ENCODE measurements at places on chromosomes 2 and 18. TPM values are rescaled to one million over a fixed set of nuclear protein-coding genes. Genes with fewer than 3 reads are reported as not detected.

Gene ACADL
- total RNA-seq: not detected

Gene FBXO41
- 9.8 TPM for total RNA-seq

Gene COL4A3
- total RNA-seq: 0.03 TPM

Gene STK36
- total RNA-seq: 27.3 TPM

Gene ANKRD36
- 70.9 TPM for total RNA-seq

Gene GREB1
- 1.1 TPM for total RNA-seq

Gene TXNDC2
- total RNA-seq: not detected

Gene CD207
- total RNA-seq: not detected

Gene VIT
- not detected for total RNA-seq

DNA sequence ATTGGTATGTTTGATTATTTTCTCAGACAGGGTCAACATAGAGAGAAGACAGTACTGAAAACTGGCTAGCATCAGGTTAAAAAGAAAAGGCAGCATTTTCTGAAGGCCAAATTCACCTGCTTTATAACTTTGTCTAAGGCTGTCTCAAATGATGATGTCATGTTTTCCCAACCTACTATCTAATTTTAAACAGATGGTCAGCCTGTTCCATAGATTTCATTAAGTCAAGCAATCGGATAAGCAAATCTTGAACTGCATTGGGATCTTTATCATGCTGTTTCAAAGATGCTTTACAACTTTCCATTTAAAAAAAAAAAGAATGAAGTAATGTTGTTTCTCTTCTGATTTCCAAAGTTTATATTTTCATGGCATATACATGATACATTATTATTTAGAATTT is 56.3 kb upstream of the SPOPL start:
- DNase-seq: no peak
- no peaks in the 10 kb centered on the region for H3K4me1 ChIP-seq
- no peak overlapping the region for H3K27ac ChIP-seq
- no peaks in the 10 kb centered on the region for H3K27me3 ChIP-seq
- no peaks in the 10 kb centered on the region for H3K36me3 ChIP-seq

GRCh38 chr2:189783451-189783926 is 650 bp downstream of the ORMDL1 start:
- no peaks in the 10 kb centered on the region for H3K27me3 ChIP-seq
- H3K36me3 ChIP-seq: peaks cover 16% of the 10 kb centered on the region
- H3K4me1 ChIP-seq: peaks cover 57% of the 10 kb centered on the region
- H3K27ac ChIP-seq: peak overlapping the region; percentile 93

DNA sequence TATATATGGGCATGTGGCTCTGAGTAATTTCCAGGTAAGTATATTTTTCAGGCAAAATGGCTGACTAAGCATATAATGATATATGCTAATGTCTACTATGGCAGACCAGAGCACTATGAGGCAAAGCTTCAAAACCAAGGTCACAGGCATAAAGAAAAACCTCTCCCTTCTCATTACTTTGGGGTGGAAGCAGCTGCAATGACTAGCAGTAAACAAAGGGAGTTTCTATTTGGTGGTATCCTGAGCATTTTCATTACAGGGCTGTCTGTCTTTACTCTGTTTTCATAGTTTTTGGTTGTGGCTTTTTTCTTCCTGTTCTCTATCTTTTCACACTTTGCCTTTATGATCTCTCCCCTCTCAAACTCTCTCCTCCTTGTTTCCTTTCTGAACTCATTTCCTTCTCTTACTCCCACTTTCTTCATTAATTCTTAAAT is 15.6 kb downstream of the PDE6D start:
- DNase-seq: no peak
- H3K27ac ChIP-seq: no peak overlapping the region
- H3K4me1 ChIP-seq: peaks cover 9% of the 10 kb centered on the region
- H3K27me3 ChIP-seq: no peaks in the 10 kb centered on the region
- H3K36me3 ChIP-seq: no peaks in the 10 kb centered on the region

GRCh38 chr2:144990661-144991060 is 470.7 kb upstream of the ZEB2 start:
- no peak overlapping the region for H3K4me3 ChIP-seq
- H3K27ac ChIP-seq: no peak overlapping the region
- H3K27me3 ChIP-seq: no peaks in the 10 kb centered on the region

DNA sequence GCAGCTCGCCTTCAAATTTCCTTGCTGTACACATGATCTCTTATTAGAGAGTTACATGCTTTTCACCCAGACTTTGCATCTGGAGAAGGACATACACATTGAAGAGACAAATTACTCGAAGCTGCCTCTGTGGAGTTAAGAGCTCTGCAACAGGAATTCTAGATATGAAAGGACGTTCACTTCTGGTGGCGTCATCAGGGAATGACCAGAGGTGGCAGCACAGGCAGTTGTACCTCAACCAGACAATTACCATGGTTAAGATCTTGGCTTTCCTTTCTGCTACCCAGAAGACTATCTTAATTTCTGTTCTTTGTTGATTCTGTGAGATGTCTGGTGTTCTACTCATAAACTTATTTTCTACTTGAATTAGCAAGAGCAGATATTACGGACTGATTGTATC is 39.1 kb upstream of the MC4R start:
- H3K36me3 ChIP-seq: no peaks in the 10 kb centered on the region
- H3K27ac ChIP-seq: no peak overlapping the region
- H3K4me1 ChIP-seq: no peaks in the 10 kb centered on the region

GRCh38 chr18:36419900-36420531 is 122.5 kb downstream of the FHOD3 start:
- no peak overlapping the region for H3K4me3 ChIP-seq
- DNase-seq: no peak
- H3K27ac ChIP-seq: no peak overlapping the region
- H3K36me3 ChIP-seq: no peaks in the 10 kb centered on the region

DNA sequence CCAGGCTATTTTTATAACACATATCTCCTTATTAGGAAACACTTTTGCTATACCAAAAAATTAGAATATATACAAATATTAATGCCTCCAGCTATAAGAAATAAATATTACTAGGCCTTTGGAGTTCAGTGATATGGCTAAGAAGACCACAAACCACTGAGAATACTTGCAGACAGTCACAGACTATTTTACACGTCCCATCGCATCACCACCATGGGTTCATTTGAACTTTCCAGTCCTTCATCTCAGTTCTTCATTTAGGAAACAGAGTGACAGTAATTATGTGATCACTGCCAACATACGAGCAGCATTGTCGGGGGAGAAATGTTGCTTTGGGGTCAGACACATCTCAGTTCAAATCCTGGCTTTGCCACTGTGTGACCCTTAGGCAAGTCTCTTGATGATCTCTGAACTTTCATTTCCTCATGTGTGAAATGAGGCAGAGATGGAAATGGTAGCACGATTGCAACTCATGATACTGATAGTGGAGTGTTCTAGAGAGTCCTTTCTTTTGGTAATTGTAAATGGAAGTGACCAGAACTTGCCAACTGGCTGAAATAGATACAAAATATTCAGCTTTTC is 138.9 kb upstream of the NRP2 start:
- DNase-seq: no peak
- no peak overlapping the region for H3K27ac ChIP-seq
- H3K36me3 ChIP-seq: no peaks in the 10 kb centered on the region
- H3K4me1 ChIP-seq: peaks cover 5% of the 10 kb centered on the region
- no peaks in the 10 kb centered on the region for H3K27me3 ChIP-seq
- no peak overlapping the region for H3K4me3 ChIP-seq

DNA sequence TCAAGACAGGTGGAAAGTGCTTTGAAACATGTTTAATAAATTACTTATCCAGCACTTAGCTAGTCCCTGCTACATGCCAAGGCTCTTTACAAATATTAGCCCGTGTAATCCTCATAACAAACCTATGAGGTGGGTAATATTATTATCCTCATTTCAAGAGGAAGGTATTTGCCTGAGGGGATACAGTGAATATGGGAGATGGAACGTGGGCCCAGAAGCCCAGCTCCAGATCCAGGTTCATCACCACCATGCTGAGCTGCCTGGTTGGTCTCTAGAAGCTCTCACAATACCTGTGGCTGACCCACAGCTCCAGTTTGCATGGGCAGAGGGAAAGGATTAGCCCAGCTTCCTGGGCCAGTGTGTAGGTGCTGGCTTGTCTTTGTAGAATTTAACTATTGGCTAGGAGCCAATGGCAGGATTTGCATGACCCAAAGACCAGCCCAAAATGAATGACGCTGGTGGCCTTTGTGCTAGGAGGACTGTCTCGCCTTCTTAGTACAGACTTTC is 61.6 kb upstream of the ATP8B1 start:
- H3K4me3 ChIP-seq: no peak overlapping the region
- no peaks in the 10 kb centered on the region for H3K27me3 ChIP-seq
- no peak for DNase-seq
- no peaks in the 10 kb centered on the region for H3K36me3 ChIP-seq
- H3K4me1 ChIP-seq: no peaks in the 10 kb centered on the region

- H3K4me3 ChIP-seq: no peak overlapping the region
- H3K36me3 ChIP-seq: no peaks in the 10 kb centered on the region
- no peaks in the 10 kb centered on the region for H3K27me3 ChIP-seq
- H3K4me1 ChIP-seq: no peaks in the 10 kb centered on the region
- DNase-seq: no peak
Measured at GRCh38 chr2:223523551-223524001, 78.6 kb downstream of the SCG2 start.

Data from CD4-positive, alpha-beta memory T cell (primary cell).